Mucosa of gallbladder (tissue), 1 donor: ENCODE measurements at places on chromosomes 1 and 21. TPM values are rescaled to one million over a fixed set of nuclear protein-coding genes. Genes with fewer than 3 reads are reported as not detected.

Gene OR6N1
- not detected for total RNA-seq

GRCh38 chr1:224867715-224868114, 61.8 kb upstream of the DNAH14 start:
- DNase-seq, result no peak

- no peak for DNase-seq
Measured at GRCh38 chr1:218694636-218695035, 349.5 kb downstream of the TGFB2 start.

- DNase-seq, result no peak
Measured at GRCh38 chr1:108521990-108522393, 37.9 kb upstream of the EEIG2 start.

Gene COPA
- total RNA-seq, result 164 TPM
